ENCODE measurements at places on chromosomes 6 and 20. TPM values are rescaled to one million over a fixed set of nuclear protein-coding genes. Genes with fewer than 3 reads are reported as not detected.

DNA sequence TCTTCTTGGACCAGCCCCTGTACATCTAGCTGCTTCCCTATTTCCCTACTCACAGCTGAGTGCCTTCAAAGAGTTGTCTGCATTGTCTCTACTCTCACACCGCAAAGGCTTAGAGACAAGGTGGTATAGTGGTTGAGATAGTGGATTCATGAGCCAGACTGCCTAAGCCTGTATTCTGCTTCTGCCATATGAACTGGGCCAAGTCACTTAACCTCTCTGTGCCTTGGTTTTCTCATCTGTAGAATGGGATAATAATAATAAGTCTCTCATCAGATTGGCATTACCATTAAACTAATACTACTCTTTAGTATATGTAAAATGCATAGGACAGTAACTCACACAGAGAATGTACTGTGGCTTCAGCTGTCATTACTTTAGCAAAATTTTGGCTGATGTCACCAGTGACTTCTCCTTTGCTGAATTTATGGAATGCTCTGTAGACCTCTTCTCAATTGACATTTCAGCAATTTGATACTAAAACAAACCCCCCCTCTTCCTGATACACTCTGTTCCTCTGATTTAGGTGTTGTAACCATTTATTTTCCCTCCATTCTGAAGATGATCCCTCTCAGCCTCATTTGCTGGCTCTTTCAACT, 156.1 kb downstream of the ADAT2 start:
- DNase-seq, result no peak

Gene KHDC1
- total RNA-seq, result 0.94 TPM

GRCh38 chr6:3916211-3916610, 67.0 kb downstream of the FAM50B start:
- DNase-seq, result no peak

- DNase-seq, result no peak
These were observed 4.0 kb downstream of the ID4 start for GRCh38 chr6:19841181-19841580.

- no peak for DNase-seq
These were observed 168.3 kb upstream of the JAG1 start for GRCh38 chr20:10842116-10842515.

DNA sequence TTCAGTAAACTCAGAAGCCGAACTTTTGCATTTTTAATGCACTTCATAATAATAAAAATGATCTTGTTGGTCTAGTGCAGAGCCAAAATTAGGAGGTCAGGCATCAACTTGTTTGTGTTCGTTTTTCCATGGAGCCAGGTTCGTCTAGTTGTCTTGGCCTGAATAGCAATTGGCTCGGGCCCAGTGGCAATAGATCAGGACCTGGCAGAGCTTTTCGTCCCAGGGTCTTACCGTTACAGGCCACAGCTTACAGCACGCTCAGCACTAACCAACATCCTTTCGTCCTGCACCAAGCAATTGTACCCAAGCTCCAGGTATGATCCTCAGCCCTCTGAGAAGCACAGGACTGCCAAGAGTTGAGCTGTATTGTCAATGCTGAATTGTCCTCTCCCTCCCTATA, 240.5 kb upstream of the PLN start:
- no peak for DNase-seq

- no peak for DNase-seq
These were observed 102.0 kb downstream of the ANKS1A start for GRCh38 chr6:34990971-34991560.

GRCh38 chr20:60888771-60889170, 363.3 kb upstream of the CDH4 start:
- DNase-seq, result no peak

Gene DDO
- total RNA-seq, result 3.3 TPM

- peak; percentile 78 for DNase-seq
These were observed at the start of gene POM121L2 for GRCh38 chr6:27312146-27312949. TSS of gene POM121L2 (minus strand) at chr6:27312273. CDS start at chr6:27312170, 103 bp downstream.

- DNase-seq, result no peak
These were observed 66.0 kb upstream of the RIN2 start for GRCh38 chr20:19692100-19692499.

- no peak for DNase-seq
These were observed 56.1 kb upstream of the CCN6 start for GRCh38 chr6:111997853-111998208.

DNA sequence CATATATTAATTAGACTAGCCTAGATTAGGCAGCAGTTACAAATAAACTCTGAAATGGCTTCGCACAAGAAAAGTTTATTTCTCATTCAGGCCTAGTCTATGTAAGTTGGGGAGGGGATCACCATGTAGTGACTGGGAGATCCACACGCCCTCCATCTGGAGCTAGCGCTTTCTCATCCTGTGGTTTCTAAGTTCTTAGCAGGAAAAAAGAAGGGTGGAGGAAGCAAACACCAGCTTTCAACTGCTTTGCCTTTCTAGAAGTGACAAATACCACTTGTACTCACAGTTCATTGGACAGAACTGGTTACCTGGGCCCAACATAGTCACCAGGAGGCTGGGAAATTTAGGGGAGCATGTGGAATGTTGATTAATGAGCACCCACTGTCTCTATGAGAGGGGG, 46.6 kb downstream of the NDUFAF5 start:
- DNase-seq, result no peak

Gene TMEM151B
- total RNA-seq, result not detected

DNA sequence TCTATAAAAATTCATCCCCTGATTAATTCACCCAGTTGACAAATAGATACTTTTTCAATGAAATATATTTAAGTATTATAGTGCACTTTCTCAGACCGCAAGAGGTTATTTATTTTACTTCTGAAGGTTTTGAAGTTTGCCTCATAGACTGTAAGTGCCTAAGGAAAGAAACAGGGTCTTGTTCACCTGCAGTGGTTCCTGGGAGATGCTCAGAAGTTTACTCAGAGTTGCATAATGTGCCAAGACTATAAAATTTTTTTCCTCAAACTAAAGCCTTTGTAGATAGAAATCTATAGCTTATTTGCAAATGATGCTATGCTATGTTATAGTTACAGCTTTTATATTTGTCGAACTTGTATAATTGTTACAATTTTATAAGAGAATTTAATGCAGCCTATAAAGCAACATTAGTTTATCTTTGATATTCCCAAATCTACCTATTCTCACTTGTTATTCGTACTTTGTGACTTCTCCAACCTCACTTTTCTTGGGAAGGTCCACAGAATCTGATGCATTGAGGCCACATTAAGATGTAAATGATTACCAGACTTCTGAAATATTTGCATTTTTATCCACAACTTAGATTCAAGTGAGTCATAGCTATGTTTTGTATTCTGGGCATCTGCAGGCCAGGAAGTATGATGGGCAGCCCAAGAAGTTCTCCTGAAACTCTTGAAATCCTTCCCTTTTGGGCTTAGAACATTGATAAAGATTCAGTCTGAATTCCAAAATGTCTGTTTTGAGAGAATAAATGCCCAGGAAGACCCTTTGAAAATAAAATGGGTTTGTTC, 35.7 kb downstream of the KCNQ5 start:
- no peak for DNase-seq

GRCh38 chr20:51507216-51508036, 35.1 kb downstream of the NFATC2 start:
- DNase-seq, result no peak

Gene RAET1E
- total RNA-seq, result 1.4 TPM

Gene PROKR2
- not detected for total RNA-seq

DNA sequence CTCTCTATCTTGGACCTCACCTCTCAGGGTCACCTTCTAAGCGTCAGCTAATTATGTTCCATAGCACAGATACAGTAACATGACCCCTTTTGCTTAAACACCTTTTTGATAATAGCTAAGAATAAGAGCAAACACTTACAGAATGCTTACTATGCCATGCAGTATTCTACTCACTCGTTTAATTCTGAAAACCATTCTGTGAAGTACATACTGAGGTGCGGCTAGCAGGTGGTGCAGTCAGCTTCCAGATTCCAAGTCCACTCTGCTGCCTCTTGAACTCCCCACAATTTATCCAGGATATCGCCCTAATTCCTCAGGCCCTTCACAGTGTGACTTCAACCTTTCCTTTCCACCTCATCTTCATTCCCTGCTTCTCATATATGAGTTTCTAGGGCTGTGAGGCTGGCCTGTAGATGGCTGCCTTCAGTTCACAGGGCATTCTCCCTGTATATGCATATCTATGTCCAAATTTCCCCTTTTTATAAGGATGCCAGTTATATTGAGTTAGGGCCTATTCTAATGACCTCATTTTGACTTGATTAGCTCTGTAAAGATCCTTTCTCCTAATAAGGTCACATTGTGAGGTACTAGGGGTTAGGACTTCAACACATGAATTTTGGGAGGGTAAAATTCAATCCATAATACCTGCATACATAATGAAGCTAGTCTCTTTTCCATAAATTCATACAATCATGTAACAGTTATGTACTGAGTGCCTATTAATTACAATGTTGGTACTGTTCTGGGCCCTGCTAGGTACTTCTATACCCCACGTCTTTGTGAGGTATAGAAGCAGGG, 130.1 kb downstream of the PDSS2 start:
- DNase-seq, result no peak

Gene EYA2
- total RNA-seq, result 0.40 TPM

DNA sequence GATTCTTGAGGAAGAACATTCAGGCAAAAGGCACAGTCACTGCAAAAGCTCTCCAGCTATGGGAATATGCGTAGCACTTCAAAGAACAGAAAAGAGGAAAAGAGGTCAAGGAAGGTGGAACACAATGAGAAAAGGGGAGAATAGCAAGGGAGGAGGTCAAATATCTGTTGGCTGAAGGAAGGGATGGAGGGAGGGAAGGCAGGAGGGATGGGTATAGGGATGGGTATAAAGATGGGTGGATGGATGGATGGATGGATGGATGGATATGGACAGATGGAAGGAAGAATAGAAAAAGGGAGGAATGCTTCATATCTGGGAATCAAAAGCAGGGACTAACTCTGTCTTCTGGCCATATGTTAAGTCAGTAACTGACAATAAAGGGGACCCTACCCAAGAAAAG, 164.2 kb upstream of the TOP1 start:
- DNase-seq, result no peak

Gene NKX2-2
- not detected for total RNA-seq

DNA sequence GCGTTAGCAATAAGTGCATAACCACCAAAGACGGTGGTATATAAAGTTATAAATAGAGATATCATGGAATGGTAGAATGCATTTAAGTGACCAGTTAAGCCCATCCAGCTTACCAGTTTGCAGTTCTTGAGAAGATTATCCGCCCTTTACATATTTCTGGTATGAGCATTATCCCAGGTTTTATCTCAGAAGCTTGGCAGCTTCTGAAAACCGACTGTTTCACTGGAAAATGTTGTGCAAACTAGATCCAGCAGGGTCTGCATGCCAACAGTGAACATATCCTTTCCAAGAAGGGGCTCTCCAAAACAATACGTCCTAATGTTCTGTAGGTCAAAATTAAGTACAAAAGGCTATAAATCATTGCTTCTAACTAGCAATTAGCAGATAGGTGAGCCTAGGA, 29.5 kb upstream of the SHLD1 start:
- DNase-seq, result no peak

DNA sequence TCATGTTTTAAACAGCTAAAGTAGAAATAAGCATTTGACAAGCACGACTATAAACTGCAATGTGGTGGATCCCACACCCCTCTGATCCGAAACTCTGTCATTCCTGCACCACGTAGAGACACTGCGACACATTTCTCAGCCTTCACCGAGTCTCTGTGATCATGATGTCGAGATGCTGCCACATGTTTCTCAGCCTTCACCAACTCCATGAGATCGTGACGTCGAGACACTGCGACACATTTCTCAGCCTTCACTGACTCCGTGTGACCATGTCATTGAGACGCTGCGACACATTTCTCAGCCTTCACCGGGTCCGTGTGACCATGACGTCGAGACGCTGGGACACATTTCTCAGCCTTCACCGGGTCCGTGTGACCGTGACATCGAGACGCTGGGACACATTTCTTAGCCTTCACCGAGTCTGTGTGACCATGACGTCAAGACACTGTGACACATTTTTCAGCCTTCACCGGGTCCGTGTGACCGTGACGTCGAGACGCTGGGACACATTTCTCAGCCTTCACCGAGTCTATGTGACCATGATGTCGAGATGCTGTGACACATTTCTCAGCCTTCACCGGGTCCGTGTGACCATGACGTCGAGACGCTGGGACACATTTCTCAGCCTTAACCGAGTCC, 143.0 kb downstream of the TTLL2 start:
- DNase-seq, result no peak

Gene RHAG
- 14.7 TPM for total RNA-seq

Data from spleen (tissue), 13 donors.